ENCODE measurements at places on chromosomes 13 and 19.

GRCh38 chr19:53308339-53308811 lies 25.2 kb upstream of the ZNF845 start:
- peak; percentile 8 for DNase-seq

DNA sequence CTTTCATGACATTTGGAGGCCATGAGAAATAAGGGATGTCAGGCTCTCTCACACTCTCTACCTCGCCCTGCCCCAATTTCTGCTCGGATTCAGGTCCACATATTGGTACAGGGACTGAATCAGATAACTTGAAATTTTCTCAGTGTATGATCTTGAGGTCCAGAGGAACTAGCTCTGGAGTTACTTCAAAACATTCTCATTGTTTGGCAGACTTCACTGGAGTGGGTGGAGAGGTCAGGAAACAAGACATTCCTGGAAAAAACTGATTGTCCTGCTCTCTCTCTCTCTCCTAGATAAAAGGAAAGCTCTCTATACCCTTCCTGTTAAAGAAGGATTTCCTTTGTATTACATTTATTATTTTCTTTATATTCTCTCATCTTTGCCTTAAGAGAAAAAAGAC lies 428.1 kb upstream of the DACH1 start:
- peak; percentile 8 for DNase-seq

DNA sequence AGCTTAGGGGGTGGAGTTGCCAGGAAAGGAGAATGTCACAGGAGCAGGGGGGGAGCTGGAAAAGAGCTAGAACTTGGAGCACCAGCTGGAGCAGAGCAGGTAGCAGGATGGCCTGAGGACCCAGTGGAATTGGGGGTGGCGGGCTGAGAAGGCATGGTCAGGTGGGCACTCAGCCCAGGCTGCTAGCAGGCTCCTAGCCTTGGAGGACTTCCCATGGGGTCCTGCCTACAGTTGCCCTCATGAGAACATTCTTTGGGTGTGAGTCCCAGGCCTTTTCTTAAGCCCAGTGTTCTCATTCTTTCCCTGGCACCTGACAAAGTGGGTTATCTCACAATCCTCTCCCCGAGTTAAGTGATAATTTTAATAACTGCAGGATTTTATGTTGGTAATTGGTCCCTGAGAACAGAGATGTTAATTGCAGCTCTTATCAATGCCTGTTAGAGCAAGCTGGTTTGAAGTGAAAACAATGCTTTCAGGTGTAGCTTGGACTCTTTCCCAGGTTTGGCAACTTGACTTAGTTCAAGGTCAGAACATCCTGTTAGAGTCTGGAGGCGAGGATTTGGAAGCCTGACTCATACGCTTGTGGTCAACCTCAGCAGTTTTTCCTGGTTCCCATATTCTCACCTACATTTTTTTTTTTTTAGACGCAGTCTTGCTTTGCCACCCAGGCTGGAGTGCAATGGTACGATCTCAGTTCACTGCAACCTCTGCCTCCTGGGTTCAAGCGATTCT lies 18.1 kb upstream of the OLFM4 start:
- DNase-seq, result no peak

GRCh38 chr19:45973553-45974338 lies at the start of gene NOVA2:
Gene NOVA2 (minus strand): TSS chr19:45973865. CDS start chr19:45973351, 514 bp downstream.
- peak; percentile 35 for DNase-seq

DNA sequence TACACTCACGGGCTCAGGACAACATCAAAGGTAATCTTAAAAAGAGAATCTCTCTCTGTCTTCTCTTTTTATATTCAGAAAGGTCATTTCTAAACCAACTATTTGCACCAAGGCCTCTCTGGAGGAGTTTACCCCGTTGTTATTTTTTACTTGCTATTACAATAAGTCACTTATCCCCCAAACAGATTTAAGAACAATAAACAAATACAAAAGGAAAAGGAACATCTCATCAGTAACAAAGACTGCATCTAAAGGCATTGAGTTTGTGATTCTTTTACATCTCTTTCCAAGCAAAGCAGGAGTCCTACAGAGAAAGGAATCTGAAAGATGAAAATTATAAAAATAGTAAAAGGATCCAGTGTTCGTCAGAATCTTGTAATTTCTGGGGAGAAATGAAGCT lies 75.4 kb downstream of the GGACT start:
- DNase-seq, result no peak

- no peak for DNase-seq
Measured at GRCh38 chr19:55347442-55348009, 7.0 kb downstream of the COX6B2 start.

DNA sequence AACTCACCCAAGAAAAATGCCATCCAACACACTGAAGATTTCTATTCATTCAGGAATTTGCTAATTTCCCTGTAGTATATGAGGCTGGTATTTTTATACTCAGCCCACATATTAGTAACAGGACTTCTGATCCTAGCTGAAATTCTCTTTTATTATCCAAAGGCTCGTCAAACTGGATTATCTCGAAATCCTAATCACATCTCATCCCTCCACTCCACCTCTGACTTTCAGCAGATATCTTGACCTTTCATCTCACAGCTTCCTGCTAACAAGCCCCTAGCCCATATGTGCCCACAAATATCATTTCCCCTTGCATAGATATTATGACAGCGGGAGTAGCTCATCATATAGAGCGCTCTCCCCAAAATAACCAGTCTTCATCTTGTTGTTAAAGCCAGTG lies 279.7 kb downstream of the FGF14 start:
- no peak for DNase-seq

DNA sequence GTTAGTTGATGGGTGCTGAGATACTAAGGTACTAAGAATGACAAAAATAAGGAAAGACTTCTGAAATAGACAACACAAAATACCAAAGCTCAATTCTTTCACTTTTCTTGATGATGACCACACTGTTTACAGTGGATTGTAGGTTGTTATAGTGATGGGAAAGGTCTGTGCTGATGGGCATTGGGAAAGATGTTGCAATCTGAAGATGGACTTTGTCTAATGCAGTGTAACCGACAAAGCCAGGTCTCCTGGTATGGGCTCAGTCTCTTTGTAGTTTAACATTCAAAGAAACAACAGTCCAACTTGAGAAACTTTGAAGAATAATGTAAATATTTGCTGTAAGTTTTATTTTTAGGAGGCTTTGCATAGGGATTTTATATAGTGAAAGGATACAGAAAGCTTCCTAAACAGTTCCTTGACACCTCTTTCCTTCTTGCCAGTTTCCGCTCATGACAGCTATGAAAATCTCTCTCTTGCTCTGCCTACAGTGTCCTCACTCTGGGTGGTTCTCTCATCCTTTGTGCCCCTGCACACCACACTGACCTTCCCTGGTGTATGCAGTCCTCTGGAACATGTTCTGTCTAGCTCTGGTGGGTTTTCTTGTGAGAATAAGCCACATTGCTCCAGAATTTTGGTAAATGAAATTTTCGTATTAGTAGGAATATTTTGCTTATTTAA lies 172.2 kb downstream of the KCNRG start:
- DNase-seq, result no peak

GRCh38 chr19:10876459-10877240 lies 5.3 kb downstream of the CARM1 start:
- no peak for DNase-seq

DNA sequence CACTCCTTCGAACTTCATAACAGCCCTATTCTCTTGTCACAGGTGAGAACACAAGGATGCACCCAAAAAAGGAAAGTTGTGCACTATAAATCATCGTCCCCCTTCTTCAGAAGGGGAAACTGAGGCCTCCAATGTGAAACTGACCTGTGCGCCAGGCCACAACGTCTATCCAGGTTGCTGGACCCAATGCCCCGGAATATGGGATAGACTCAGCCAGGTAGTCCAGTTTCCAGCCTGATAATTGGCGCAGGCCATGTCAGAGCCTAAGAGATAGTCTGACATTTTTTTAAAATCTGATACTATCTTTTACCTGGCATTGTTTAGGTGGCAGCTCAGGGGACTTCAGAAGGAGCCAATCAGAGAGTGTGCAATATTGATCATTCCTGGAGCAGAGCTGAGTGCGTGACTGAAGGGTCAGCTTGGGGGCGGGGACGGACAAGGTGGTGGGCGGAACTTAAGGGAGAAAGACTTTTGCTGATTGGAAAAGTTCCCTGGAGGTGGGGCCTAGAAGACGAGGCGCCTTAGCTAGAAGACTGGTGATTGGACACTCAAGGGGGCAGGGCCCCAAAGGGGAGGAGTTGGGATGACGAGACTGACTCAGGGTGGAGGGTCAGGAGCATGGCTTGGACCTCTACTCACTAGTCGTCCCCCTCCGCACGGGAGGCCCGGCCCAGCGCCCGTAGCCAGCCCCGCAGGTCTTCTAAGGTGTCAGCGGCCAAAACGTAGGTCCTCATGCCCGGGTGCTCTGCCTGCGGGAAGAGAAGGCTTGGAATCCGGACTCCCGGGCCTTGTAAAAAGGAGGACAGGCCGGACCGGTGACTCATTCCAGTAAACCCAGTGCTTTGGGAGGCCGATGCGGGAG lies 8.5 kb downstream of the PLEKHA4 start:
- DNase-seq, result no peak

- no peak for DNase-seq
Measured at GRCh38 chr19:17646441-17646840, 41.7 kb downstream of the UNC13A start.

- no peak for DNase-seq
Measured at GRCh38 chr13:113292021-113292862, 4.8 kb upstream of the LAMP1 start.

DNA sequence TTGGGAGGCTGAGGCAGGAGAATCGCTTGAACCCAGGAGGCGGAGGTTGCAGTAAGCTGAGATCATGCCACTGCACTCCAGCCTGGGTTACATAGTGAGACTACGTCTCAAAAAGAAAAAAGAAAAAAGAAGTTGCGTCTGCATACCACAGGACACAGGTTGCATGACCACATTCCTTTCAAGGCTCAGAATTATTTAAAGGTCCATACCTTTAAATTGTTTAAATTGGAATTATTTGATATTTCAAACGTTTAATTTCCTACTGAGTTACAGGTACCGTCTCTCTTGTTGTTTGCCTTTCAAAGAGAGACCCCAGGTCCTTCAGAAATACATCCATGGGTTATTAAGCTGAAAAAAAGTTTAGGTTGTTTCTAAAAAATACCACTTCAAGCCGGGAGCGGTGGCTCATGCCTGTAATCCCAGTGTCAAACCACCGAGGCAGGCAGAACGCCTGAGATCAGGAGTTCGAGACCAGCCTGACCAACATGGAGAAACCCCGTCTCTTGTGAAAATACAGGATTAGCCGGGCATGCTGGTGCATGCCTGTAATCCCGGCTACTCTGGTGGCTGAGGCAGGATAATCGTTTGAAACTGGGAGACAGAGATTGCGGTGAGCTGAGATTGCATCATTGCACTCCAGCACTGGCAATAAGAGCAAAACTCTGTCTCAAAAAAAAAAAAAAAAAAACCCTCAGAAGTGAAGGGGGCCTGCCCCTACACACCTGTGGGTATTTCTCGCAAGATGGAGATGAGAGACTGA lies 18.6 kb downstream of the ZNF816 start:
- no peak for DNase-seq

DNA sequence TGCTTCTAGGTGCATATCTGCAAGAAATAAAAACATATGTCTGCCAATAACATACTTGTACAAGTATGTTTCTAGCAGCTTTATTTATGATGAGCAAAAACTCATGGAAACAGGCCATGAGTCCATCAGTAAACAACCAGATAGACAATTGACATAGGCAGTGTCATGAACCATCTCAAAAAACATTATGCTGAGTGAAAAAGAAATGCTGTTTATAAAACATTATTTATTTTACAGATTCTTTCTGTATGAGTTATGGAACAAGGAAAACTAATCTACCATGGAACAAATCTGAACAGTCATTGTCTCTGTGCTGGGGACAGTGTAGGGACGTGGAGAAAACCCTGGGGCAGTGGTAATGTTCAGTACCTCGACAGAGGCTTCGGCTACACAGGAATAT lies 283.9 kb downstream of the UQCRFS1 start:
- no peak for DNase-seq

GRCh38 chr13:40233731-40234195 lies 432.7 kb downstream of the FOXO1 start:
- DNase-seq, result peak; percentile 53

GRCh38 chr13:34507630-34508029 lies 434.4 kb upstream of the NBEA start:
- no peak for DNase-seq

- no peak for DNase-seq
Measured at GRCh38 chr19:40244579-40245317, 18.3 kb upstream of the CCNP start.

GRCh38 chr13:80408270-80408669 lies 67.3 kb upstream of the SPRY2 start:
- DNase-seq, result no peak

- DNase-seq, result no peak
Measured at GRCh38 chr13:91158017-91158395, 189.5 kb upstream of the MIR17HG start.

DNA sequence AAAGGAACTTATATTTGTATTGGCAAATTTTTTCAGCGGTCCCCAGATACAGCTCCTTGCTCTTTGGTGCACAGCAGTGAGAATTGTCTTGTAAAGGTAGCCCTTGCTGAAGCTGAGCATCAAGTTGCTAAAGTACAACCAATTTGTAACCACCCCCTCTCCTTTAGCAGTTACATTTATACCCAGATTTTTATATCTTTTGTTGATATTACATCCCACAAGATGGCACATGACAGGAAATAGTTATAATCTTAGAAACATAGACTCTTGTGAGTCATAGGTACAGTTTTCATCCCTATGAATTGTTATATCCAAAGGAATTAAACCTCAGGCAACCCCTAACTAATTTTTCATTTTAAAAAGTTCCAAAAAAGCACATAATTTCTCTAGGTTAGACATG lies 523.0 kb upstream of the SLITRK1 start:
- DNase-seq, result no peak

DNA sequence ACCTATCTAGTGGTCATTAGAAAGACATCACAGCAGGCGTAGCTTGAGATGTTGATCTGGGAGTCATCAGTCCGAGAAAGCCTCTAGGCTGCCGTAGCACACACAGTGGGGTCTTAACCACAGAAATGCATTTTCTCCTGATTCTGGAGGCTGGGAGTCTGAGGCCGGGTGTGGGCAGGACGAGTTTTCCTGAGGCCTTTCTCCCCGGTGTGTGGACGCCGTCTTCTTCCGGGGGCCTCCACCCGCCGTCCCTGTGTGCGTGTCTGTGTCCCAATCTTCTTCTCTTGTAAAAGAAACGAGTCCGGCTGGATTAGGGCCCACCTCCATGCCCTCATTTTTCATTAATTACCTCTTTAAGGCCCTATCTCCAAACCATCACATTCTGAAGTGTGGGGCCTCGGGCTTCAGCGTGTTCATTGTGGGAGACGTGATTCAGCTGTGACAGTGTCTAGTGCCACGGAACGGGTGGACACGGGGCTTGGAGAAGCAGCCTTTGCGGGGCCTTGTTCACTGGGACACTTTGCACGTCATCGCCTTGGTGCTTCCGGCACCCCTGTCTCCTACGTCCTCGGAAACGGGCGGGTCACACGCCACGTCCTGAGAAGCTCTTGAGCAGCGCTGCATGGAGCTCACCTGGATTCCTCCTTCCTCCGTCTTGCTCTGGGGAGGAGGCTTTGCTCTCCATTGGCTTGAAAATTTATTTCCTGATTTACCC lies 208.9 kb upstream of the SOX1 start:
- no peak for DNase-seq

Measured in muscle of arm (tissue), 14 donors.